Stimulated activated CD8-positive, alpha-beta memory T cell treated with anti-CD3 and anti-CD28 coated beads, Interleukin-4, amount 100 ng/mL, for 4 hours (primary cell): ENCODE measurements at places on chromosomes 3 and 15.

GRCh38 chr3:196837819-196838420 lies 29.8 kb upstream of the SENP5 start:
- peak; percentile 44 for DNase-seq

DNA sequence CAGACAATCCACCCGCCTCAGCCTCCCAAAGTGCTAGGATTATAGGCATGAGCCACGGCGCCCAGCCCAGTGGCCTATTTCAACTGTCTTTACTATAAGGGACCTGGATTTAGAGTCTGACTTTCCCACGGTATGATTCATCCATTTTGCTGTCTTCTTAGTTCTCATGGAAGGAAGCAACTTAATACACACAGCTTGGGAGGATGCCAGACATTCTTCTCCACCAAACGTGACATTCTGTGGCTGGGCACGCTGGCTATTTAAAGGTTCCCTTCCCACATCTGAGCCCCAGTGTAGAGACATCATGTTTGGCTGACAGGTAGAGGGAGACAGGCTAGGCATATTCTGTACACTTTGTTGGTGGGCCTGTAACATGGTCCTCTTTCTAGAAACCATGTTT lies 26.2 kb downstream of the FAM43A start:
- no peak for DNase-seq

DNA sequence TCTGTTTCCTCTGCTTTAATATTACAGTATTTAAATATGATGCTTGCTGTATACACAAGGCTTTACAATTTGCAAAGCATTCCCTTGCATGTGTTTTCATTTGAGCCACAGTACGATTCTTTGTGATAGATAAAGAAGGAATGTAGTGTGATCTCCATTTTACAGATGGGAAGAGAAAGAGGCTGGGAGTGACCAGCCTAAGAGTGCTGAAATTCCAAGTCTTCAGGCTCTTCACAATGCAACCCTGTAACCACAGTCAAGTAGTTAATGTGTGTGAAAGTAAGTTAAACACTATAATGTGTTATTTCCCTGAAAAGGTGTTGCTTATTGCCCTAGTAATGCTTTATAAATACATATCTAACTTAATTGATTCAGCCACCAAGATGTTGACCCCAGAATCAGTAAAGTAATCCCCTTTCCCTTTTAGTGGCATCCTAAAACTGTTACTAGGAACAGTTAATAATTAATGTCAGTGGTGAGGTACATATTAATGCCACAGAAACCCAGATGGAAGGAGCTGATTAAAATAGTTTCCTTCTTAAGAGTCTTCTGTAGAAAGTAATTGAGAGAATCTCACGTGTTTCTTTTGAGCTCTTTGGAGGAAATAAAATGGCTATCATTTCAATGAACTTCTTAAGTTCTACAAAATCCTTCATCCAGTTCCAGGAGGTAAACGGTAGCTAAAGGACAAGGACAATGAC lies 110.4 kb downstream of the IL12A start:
- no peak for DNase-seq

GRCh38 chr3:195873971-195874370 lies 34.4 kb downstream of the TNK2 start:
- no peak for DNase-seq

GRCh38 chr15:91104111-91104510 lies 4.1 kb downstream of the SV2B start:
- DNase-seq = no peak

DNA sequence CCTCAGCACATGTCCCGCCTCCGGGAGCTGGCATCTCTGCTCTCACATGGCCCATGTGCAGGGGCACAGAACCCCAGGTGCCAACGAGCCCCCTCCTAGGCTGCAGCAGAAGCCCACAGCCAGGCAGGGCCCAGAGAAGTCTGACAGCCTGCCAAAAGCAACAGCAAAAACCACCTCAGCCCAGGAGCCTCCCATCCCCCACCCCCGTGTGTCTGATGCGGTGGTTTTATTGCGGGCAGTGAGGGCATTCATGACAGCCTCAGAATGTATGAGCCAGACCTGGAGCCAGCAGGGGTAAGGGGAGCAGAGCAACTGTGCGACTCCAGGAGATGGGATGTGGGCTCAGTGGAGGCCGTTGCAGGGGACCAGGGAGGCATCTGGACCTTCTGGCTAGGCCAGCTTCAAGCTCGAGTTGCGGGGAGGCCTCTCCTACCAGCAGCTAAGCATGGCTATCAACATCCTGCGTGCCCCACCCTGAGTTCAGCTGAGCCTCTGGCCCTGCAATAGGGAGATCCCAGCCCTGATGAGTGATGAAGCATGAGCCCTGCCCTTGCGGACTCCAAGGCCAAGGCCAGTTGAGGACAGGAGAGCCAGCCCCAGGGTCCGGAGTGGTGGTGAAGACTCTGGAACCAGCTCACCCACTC lies 52.5 kb downstream of the CYP11A1 start:
- no peak for DNase-seq

- no peak for DNase-seq
Observed at GRCh38 chr3:151174351-151174750, 28.7 kb downstream of the GPR171 start.

GRCh38 chr15:63374686-63375520 lies 6.7 kb downstream of the CA12 start:
- DNase-seq = no peak
